T-helper 2 cell treated with Interferon-gamma antibody and Interleukin-4, amounts not matched to agents 5 μg/mL and 100 μg/mL, for 36 hours (primary cell): ENCODE measurements at places on chromosomes 6 and 20.

- no peak overlapping the region for H3K4me3 ChIP-seq
- no peak for DNase-seq
- no peaks in the 10 kb centered on the region for H3K27me3 ChIP-seq
- no peak overlapping the region for H3K27ac ChIP-seq
- no peaks in the 10 kb centered on the region for H3K4me1 ChIP-seq
Observed at GRCh38 chr20:51856432-51856831, 54.1 kb upstream of the SALL4 start.

DNA sequence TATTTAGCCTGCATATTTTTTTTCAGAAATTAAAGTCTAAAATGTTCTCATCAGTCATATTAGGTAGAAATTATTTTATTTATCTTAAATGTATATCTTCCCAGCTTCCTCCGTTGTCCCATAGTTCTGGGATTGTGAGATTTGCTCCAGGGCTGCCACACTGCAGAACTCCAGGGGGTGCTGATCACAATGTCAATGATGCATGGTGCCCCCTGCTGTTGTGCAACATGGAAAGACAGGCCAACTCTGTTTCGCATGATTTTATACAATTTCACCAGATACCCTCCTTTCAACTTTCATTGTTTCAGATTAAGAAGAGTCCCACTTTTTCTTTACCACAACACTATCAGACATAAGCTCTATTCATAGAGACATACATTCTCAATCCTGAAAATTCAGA, 35.9 kb downstream of the ID4 start:
- H3K27me3 ChIP-seq = no peaks in the 10 kb centered on the region
- no peak for DNase-seq

DNA sequence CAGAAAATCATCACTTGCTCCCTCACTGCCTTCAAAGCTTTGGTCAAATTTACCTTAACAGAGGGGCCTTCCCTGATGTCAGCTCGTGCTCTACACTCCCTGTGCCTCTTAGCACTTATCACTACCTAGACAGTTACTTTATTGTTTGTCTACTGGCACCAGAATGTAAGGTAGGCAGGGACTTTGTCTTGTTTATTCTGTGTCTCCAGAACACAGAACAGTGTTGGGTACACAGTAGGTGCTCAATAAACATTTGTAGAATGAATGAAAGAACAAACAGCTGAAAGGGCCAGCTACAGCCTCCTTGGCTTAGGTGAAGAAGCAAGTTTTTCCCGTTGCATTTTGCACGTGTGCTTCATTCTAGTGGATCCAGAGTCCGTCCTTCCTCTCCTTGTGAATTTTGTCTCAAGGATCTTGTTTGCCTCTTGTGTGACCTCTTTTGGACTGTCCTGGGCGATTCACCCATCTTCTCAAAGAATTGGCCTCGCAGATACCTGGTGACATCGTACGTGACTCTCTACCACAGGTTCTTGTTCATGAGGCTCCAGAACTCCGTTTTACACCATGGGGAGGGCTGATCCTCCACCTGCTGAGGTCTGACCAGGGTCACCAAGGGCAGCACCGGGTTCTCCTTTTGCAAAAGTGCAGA, 84.2 kb upstream of the ARMC2 start:
- H3K36me3 ChIP-seq = no peaks in the 10 kb centered on the region
- DNase-seq = no peak
- peaks cover 11% of the 10 kb centered on the region for H3K4me1 ChIP-seq
- H3K27ac ChIP-seq = no peak overlapping the region
- H3K27me3 ChIP-seq = peaks cover 48% of the 10 kb centered on the region

- no peak overlapping the region for H3K4me3 ChIP-seq
- peaks cover 4% of the 10 kb centered on the region for H3K27me3 ChIP-seq
- no peak overlapping the region for H3K27ac ChIP-seq
- no peaks in the 10 kb centered on the region for H3K36me3 ChIP-seq
Observed at GRCh38 chr20:51366155-51366886, 176.2 kb downstream of the NFATC2 start.

DNA sequence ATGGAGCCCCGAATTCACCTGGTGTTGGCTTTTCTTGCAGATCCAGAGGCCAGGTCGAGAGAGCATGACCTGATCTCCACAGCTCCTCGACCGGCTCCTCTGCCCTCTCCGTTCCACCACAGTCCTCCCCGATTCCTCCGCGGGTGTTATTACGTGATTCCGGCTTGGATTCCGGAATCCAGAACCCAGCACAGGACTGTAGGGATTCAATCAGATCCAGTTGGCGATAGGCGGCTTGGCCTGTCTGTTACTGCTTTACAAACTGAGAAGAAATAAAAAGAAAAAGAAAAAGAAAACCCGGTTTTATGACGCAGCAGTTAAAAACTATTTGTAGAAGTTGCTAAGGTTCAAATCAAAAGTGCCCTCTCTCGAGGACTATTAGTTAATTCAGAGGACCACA, 222.7 kb downstream of the EYA2 start:
- H3K4me3 ChIP-seq = no peak overlapping the region
- H3K27me3 ChIP-seq = peaks cover 15% of the 10 kb centered on the region
- DNase-seq = no peak
- H3K27ac ChIP-seq = no peak overlapping the region
- H3K36me3 ChIP-seq = no peaks in the 10 kb centered on the region

GRCh38 chr20:19501476-19502115, 256.5 kb upstream of the RIN2 start:
- no peak for DNase-seq
- H3K27me3 ChIP-seq = no peaks in the 10 kb centered on the region
- H3K4me3 ChIP-seq = no peak overlapping the region
- no peak overlapping the region for H3K27ac ChIP-seq
- peaks cover 5% of the 10 kb centered on the region for H3K4me1 ChIP-seq
- no peaks in the 10 kb centered on the region for H3K36me3 ChIP-seq

- no peak overlapping the region for H3K27ac ChIP-seq
- no peak for DNase-seq
- peaks cover 3% of the 10 kb centered on the region for H3K4me1 ChIP-seq
- H3K4me3 ChIP-seq = no peak overlapping the region
- no peaks in the 10 kb centered on the region for H3K27me3 ChIP-seq
Observed at GRCh38 chr6:5206920-5207561, 53.7 kb downstream of the LYRM4 start.

- H3K36me3 ChIP-seq = peaks cover 40% of the 10 kb centered on the region
- DNase-seq = no peak
- peak overlapping the region; percentile 79 for H3K27ac ChIP-seq
- H3K27me3 ChIP-seq = no peaks in the 10 kb centered on the region
Observed at GRCh38 chr6:42629845-42630244, 66.0 kb downstream of the UBR2 start.

GRCh38 chr20:54076259-54076658, 5.9 kb upstream of the BCAS1 start:
- no peak overlapping the region for H3K27ac ChIP-seq
- H3K36me3 ChIP-seq = peaks cover 10% of the 10 kb centered on the region
- no peak for DNase-seq
- no peak overlapping the region for H3K4me3 ChIP-seq

- no peaks in the 10 kb centered on the region for H3K4me1 ChIP-seq
- H3K27me3 ChIP-seq = no peaks in the 10 kb centered on the region
- H3K36me3 ChIP-seq = no peaks in the 10 kb centered on the region
- no peak overlapping the region for H3K27ac ChIP-seq
Observed at GRCh38 chr20:12315652-12316051, 398.0 kb downstream of the BTBD3 start.

DNA sequence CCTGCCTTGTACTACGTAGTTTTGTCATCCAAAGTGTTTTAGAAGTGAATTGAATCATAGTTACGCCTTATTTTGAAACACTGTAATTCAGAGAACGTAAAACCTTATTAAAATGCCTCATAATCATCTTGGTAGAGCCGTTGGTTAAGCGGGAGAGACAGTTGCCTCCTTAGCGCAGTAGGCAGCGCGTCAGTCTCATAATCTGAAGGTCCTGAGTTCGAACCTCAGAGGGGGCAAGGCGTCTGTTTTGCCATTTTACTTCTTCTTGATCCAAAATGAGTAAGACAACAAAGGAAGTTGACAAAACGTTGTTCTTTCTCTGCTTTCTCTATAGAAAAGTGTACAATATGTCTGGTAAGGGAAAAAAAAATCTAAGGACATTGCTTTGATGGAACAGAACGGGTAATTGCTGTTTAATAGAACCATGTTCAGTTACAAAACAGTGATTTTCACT, 20.7 kb upstream of the TRIM27 start:
- peak; percentile 70 for DNase-seq
- H3K4me3 ChIP-seq = peak overlapping the region; percentile 83
- peak overlapping the region; percentile 87 for H3K27ac ChIP-seq
- peaks cover 52% of the 10 kb centered on the region for H3K4me1 ChIP-seq
- H3K36me3 ChIP-seq = peaks cover 2% of the 10 kb centered on the region

DNA sequence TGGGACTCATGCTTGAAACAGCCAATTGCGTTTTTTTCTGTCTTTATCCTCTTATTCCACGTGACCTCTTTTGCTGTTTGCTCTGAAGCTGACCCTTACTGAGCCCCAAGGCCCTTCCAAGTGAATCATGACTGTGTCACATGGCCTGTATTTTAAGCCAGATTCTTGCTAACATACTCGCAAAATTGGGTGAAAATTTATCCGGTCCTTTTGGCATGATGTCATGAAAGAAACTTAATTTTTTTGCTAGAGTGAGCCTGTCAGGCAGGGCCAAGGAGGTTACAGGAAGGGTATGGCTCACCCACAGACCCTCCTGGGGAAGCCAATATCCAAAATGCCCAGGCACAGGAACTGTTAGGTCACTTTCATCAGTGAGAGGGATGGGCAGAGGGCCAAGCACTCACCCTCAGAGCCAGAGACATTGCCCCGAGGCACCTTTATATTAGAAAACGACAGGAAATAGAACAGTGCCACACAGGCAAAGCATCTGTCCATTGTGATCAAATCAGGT, 296.7 kb downstream of the CDH26 start:
- H3K36me3 ChIP-seq = no peaks in the 10 kb centered on the region
- no peak for DNase-seq
- no peaks in the 10 kb centered on the region for H3K4me1 ChIP-seq
- peaks cover 3% of the 10 kb centered on the region for H3K27me3 ChIP-seq
- no peak overlapping the region for H3K4me3 ChIP-seq
- H3K27ac ChIP-seq = no peak overlapping the region

- H3K27me3 ChIP-seq = no peaks in the 10 kb centered on the region
- no peak overlapping the region for H3K27ac ChIP-seq
- H3K36me3 ChIP-seq = no peaks in the 10 kb centered on the region
- no peaks in the 10 kb centered on the region for H3K4me1 ChIP-seq
Observed at GRCh38 chr6:93299622-93300021, 119.7 kb downstream of the EPHA7 start.

- H3K27me3 ChIP-seq = no peaks in the 10 kb centered on the region
- DNase-seq = no peak
- H3K4me3 ChIP-seq = no peak overlapping the region
- no peak overlapping the region for H3K27ac ChIP-seq
Observed at GRCh38 chr20:58194175-58194791, 34.2 kb downstream of the ANKRD60 start.

GRCh38 chr6:74969591-74970267, 236.1 kb downstream of the COL12A1 start:
- H3K4me1 ChIP-seq = no peaks in the 10 kb centered on the region
- no peaks in the 10 kb centered on the region for H3K27me3 ChIP-seq
- no peaks in the 10 kb centered on the region for H3K36me3 ChIP-seq
- H3K4me3 ChIP-seq = no peak overlapping the region
- no peak for DNase-seq

DNA sequence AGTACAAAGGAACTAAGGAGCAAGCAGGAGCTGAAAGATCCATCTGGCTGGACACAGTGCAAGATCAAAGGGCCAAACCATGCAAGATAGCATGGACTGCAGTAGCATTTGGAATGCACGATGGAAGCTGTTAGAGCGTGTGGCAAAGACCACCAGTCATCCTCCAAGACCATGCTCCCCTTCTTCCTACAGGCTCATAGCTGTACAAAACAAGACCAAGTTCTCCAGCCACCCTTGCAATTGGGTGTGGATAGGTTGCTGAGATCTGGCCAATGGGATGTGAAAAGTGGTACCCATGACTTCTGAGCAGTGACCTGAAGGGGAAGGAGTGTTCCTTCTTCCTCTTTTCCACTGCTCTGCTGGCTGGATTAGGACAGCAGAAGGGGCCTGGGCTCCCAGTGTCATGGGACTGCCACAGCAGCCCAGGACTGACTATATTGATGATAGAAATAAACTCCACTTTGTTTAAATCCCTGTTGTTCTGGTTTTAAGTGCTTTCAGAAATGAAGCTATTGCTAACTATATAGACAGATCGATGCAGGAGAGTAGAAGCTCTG, 64.9 kb downstream of the SLC22A23 start:
- H3K27me3 ChIP-seq = peaks cover 7% of the 10 kb centered on the region
- no peak for DNase-seq
- H3K4me3 ChIP-seq = no peak overlapping the region
- no peaks in the 10 kb centered on the region for H3K4me1 ChIP-seq
- no peaks in the 10 kb centered on the region for H3K36me3 ChIP-seq
- H3K27ac ChIP-seq = no peak overlapping the region

DNA sequence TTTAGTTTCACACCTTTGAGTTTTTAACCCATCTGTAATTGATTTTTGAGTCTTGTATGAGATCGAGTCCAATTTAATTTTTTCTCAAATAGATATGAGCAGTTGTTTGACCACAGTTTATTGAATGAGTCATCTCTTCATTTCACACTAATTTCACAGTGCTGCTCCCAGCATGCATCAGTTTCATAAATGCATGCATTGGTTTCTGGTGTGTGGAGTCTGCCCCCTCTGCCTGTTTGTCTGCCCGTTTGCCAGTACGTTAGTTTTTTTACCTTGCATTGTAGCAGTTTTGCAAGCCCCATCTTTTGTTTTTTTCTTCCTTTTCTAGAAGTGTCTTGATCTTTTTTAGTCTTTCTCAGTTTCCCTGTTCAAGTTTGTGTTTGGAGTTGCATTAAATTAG, 11.9 kb downstream of the SLX4IP start:
- peaks cover 29% of the 10 kb centered on the region for H3K36me3 ChIP-seq
- H3K27me3 ChIP-seq = no peaks in the 10 kb centered on the region
- H3K27ac ChIP-seq = peak overlapping the region; percentile 92
- DNase-seq = peak; percentile 69
- H3K4me1 ChIP-seq = peaks cover 35% of the 10 kb centered on the region

DNA sequence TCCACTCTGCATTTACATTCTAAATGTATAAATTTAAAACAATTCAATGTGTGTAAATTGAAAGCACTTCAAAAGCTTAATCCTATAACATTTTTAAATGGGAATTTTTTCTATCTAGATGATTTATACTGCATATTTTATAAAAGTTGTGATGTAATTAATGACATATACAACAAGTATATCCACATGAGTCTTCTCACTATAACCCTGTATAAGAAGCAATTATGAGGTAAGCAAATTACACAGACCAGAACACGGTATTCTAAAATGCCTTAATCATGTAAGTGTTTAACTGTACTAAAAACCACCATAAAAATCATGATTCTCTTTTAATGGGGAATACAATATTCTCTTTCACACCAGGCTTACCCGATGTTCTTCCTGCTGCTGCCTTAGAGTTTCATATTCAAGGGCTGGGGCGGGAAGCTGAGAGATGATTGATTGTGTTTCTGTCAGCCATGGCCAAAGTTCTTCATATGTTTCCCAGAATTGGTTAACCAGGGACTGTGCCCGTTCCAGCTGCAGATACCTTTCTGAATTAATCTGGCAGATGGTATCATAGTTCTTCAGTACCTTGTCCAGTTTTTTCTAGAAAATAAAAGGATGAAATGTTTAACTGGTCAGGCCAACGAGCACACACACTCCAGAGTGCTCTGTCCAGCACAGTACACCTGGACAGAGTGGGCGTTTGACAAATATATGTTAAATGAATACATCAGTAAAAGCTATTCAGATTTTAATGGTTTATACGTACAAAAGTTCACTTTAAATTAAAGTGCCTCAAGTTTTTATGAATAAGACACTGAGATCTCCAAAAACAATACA, 127.4 kb downstream of the DST start:
- H3K36me3 ChIP-seq = no peaks in the 10 kb centered on the region
- H3K27me3 ChIP-seq = no peaks in the 10 kb centered on the region
- H3K27ac ChIP-seq = no peak overlapping the region

GRCh38 chr6:14144678-14145113, 27.1 kb downstream of the CD83 start:
- peak; percentile 49 for DNase-seq
- no peaks in the 10 kb centered on the region for H3K36me3 ChIP-seq
- H3K4me1 ChIP-seq = peaks cover 7% of the 10 kb centered on the region
- no peak overlapping the region for H3K27ac ChIP-seq
- H3K27me3 ChIP-seq = no peaks in the 10 kb centered on the region
